Stimulated activated CD8-positive, alpha-beta memory T cell treated with anti-CD3 and anti-CD28 coated beads, Interleukin-7, amount 100 ng/mL, for 24 hours (primary cell): ENCODE measurements at places on chromosomes 3 and 15.
A peak's percentile ranks its signal among the peaks of the same experiment; 100 is the strongest.

- no peak for DNase-seq
Measured at GRCh38 chr3:169505577-169506230, 157.8 kb downstream of the MECOM start.

GRCh38 chr15:65783872-65784271 lies 8.2 kb downstream of the DENND4A start:
- no peak for DNase-seq

DNA sequence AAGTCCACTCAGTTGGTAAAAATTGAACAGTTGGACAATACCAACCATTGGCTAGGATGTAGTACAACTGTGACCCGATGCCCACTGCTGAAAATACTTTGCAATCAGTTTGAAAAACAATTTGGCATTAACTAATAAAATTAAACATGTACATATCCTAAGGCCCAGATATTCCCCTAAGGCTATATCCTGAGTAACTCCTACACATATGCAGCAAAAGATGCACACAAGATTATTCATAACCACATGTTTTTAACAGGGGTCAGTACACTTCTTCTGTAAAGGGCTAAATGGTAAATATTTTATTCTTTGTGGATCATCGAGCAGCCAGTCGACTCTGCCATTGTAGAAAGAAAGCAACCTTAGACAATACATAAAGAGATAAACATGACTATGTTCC lies 116.3 kb downstream of the MEX3B start:
- no peak for DNase-seq

- DNase-seq: peak; percentile 9
Measured at GRCh38 chr15:70892002-70892911, at the start of the genes LRRC49 and THAP10. Gene LRRC49, plus strand, starts transcription at chr15:70892826. Its CDS starts 69 bp downstream, at chr15:70892895. Gene THAP10, minus strand, starts transcription at chr15:70892433. Its CDS starts 161 bp downstream, at chr15:70892272.

DNA sequence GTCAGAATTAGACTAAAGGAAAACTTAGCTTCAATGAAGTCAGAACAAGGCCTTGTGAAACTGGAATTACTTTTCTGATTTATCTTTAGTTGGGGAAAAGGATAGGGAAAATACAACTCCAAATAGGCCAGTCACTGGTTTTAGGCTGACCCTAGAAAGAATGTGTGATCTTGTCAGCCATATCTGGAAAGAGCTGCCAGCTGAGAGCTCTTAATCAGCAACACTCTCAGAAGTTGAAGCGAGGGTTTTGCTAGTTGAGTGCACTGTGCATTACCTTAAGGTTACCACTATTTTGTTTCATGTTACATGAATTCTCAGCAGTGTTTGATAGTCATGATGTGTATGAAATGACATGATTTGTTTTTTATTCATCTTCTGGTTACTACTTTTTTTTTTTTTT lies 905.3 kb upstream of the ALCAM start:
- DNase-seq: no peak
